Activated T-helper 1 cell treated with anti-CD3 and anti-CD28 coated beads, Interleukin-12 subunit alpha, Interleukin-12 subunit beta, Interleukin-2, Interleukin-4 antibody, amounts not matched to agents 30 ng/mL and 10 ng/mL and 1 ng/mL, durations not matched to agents 14 hours and 24 hours and 36 hours (primary cell): ENCODE measurements at places on chromosomes 5 and 9. TPM values are rescaled to one million over a fixed set of nuclear protein-coding genes. Genes with fewer than 3 reads are reported as not detected.

The TMEM232 gene
- 0.61 and 1.3 TPM in 2 replicates for total RNA-seq

The FBP2 gene
- total RNA-seq = not detected in 2 replicates

The ADAMTS19 gene
- not detected in 2 replicates for total RNA-seq

The DOCK8 gene
- total RNA-seq = 120 and 122 TPM in 2 replicates

The ESM1 gene
- not detected in 2 replicates for total RNA-seq

The SLC4A9 gene
- not detected in 2 replicates for total RNA-seq

The CAVIN4 gene
- total RNA-seq = 0.10 TPM in 1 of 2 replicates, not detected in the other

The SPATA31D4 gene
- not detected in 2 replicates for total RNA-seq

The CPEB4 gene
- total RNA-seq = 9.1 and 14.1 TPM in 2 replicates

The GABRA6 gene
- not detected in 2 replicates for total RNA-seq

The PCDHGA7 gene
- total RNA-seq = 0.16 and 0.22 TPM in 2 replicates

The LECT2 gene
- total RNA-seq = not detected in 2 replicates
